ENCODE measurements at places on chromosomes 7 and 10.

GRCh38 chr7:156156734-156157408 lies 344.6 kb upstream of the SHH start:
- DNase-seq: no peak

DNA sequence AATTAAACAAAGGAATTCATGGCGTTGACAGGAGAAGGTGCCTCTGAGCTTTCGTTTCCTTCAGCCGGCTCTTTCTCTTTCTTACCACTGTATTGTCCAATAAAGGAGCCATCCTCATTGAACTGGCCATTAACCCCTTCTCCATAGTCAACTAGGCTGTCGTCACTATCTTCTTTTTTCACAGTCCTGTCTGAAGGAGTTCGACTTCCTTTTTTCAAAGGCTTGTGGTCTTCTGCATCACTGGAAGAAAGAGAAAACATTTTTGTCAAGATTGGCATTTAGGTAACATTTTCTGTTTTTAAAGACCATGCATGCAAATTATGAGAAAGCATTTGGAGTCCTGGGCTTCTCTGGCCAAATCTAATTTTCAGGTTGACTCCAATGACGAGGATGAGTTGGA lies 19.7 kb upstream of the LAMB4 start:
- no peak for DNase-seq

- DNase-seq: no peak
Measured at GRCh38 chr7:100609958-100610357, 2.4 kb upstream of the MOSPD3 start.

- DNase-seq: no peak
Measured at GRCh38 chr7:80185571-80185970, 50.9 kb downstream of the GNAI1 start.

GRCh38 chr7:77904252-77904651 lies 105.7 kb downstream of the PHTF2 start:
- DNase-seq: no peak

DNA sequence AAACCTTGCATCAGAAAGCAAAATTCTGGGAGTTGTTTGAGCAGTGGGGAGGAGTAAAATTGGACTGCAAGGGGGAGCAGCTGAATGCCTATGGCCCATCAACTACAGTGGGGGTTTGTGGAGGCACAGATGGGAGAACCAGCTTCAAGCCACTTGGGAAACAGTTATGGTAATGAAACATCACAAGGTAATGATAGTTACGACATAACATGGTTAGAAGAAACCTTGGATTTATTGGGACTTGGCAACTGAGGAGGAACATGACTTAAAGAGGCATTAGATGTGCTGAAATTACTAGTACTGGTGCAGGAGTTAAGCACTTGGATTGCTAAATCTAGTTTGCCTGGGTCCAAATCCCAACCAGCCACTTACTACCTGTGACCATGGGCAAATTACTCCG lies 868.4 kb downstream of the KCNMA1 start:
- no peak for DNase-seq

DNA sequence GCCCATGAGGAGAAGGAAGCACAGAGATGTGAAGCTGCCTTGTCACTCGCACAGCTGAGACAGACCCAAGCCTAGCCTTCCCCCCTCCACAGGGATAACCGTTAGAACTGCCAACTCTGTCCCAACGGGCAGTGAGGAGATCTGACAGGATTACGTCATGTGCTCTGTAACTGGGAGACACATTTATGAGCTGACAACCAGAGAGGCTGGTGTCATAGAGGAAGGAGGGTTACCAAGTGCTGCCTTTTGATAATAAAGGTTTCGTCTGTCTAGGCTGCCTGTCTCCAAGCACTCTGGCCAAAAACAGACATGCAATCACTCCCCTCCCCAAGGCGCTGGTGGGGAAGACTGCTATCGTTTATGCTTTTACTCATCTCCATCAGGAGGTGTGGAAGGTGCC lies 165.9 kb downstream of the PLXNA4 start:
- no peak for DNase-seq

- DNase-seq: no peak
Measured at GRCh38 chr10:70890917-70891431, 2.6 kb upstream of the PCBD1 start.

- DNase-seq: no peak
Measured at GRCh38 chr10:58189269-58189668, 78.4 kb downstream of the IPMK start.

GRCh38 chr7:105643851-105644250 lies 62.6 kb upstream of the EFCAB10 start:
- no peak for DNase-seq

GRCh38 chr10:7986851-7987250 lies 67.6 kb upstream of the GATA3 start:
- no peak for DNase-seq

DNA sequence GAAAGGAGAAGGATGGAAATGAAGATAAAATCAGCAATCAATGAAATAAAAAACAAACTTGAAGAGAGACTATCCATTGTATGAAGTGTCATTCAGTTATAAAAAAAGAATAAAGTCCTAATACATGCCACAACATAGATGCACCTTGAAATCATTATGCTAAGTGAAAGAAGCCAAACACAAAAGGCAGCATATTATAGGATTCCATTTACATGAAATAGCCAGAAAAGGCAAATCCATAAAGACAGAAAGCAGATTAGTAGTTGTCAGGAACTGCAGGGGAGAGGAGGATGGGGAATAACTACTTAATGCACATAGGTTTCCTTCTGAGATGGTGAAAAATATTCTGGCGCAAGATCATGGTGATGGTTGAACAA lies 6.6 kb upstream of the PON1 start:
- DNase-seq: no peak

DNA sequence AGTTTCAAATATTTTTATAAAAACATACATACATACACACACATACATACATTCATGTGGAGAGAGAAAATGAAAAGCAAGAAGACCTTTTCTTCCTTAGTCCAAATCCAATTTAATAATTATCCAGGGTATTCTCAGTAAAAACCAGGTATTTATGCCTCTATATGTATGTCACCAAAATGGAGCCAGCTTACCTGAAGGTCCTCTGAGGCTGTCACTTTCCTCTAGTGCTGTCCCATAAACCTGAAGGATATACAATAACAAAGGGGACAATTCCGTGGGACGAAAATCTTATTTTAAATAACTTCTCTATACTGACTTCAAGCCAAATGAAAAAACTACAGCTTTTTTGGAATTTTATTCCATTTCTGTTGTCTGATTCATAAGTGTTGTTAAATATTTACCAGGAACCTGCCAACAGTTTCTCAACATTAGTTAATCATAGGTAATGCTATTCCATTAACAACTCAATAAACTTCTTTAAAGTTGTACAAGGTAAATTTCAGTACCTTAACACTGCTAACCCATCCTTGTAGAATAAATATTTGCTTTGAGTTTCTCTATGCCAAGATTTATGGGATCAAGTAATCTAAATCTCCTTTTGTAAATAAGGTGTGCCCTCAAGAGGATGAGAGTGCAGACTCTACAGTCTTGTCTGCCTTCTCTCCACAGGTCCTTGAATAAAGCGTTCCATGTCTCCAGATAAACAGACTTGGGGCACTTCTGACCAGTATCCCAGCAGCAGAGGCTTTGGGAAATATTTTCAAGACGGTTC lies 260.3 kb downstream of the AHR start:
- DNase-seq: no peak

DNA sequence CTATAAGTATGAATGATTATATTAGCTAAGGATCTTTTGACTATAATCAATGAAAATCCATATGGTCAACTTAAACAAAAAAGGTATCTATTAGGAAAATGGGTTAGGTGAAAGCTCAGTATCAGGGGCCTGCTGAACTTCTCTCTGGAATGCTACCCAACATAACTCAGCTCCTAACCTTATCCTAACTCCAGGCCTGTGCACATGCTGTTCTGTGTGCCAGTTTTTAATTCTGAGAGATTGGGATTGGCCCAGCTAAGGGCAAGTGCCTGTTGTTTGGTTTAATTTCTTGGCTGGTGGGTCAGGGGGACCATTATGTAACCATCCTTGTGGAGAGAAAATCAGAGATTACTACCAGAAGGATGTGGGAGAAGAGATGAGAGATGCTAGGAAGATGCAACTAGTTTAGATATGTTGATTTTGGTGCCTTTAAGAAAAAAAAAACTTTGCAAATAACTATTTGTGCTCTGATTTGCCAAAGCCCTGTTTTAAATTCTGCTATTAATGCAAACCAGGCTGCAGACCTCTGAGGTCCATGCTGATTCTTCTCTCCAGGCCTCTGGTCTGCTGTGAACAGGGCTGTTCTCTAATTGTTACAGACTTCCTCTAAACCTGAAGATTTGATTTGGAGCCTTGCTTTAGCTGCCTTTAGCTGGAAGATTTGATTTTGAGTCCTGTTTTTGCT lies 23.9 kb upstream of the HDAC9 start:
- no peak for DNase-seq

DNA sequence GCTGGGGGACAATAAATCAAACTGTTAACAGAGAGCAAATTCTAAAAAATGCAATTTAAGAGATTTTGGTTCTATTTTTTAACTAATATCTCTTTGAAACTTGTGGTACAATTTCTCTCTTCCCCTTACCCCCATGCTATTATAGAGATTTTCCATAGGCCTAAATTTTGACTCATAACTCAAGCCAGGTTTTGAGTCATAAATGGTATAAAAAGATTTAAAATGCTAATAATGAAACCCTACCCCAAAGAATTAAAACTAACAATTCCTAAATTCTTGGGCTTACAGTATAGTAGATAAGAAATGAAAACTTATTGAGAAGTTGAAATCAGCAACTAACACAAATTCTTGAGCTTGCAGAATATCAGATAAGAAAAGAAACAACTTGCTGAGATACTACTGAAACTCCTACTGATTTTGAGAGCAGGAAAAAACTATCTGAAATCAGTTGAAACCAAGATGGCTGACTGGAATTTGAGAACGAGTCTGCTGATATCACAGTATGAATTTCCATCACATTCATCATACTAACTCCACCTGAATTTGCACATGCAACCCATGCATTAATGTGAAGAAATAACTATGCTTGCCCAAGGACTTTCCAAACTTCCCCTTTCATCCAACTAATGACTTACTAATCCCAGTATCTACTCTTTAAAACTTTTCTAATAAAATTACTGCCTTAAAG lies 36.3 kb downstream of the POT1 start:
- no peak for DNase-seq

DNA sequence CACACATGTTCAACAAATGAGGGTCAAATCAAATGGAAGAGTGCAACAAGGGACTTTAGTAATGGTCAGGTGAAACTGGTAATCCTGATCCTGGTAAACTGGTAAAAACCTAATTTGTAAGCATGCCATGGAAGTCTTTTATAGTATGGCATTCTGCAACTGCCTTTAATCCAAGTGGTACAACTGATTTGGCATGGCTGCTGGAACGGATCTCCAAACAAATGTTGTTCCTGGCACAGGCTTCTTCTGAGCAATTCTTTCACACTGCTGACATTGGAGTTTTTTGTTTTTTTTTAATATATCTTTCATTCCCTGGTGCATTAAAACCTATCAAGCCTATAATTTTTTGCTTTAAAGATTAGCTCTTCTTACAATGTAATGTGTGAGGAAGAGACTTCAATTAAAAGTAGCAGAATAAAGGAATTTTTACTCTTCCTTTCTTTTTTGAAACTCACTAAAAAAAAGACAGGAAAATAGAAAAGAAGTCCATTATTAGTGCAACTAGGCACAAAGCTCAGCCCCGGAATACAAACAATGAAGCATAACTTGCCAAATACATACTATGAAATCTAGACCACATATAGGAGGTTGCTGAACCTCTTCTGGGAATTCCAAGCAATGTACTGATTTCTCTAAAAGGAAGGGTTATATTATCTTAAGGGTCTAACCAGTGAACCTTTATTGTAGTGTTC lies 79.3 kb upstream of the OIT3 start:
- no peak for DNase-seq

GRCh38 chr10:55358539-55358938 lies 557.5 kb upstream of the PCDH15 start:
- no peak for DNase-seq

- DNase-seq: no peak
Measured at GRCh38 chr7:17685141-17685540, 255.2 kb downstream of the SNX13 start.

DNA sequence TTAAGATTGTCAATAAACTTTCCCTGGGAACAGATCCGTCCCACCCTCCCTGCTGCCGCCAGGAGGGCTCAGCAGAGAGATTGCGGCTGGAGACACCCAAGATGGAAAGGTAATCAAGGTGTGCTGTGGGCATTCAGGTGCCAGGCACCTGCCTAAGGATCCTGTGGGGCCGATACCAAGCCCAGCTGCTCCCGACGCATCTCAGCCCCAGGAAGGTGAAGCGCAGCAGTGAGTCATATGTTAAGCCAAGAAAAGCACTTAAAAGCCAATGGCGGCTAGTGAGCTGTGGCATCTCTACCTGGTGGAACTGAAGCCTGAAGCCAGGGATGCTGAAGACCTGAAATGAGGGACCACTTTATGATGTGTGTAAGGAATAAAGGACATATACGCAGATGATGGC lies 6.1 kb downstream of the WDR86 start:
- DNase-seq: no peak

DNA sequence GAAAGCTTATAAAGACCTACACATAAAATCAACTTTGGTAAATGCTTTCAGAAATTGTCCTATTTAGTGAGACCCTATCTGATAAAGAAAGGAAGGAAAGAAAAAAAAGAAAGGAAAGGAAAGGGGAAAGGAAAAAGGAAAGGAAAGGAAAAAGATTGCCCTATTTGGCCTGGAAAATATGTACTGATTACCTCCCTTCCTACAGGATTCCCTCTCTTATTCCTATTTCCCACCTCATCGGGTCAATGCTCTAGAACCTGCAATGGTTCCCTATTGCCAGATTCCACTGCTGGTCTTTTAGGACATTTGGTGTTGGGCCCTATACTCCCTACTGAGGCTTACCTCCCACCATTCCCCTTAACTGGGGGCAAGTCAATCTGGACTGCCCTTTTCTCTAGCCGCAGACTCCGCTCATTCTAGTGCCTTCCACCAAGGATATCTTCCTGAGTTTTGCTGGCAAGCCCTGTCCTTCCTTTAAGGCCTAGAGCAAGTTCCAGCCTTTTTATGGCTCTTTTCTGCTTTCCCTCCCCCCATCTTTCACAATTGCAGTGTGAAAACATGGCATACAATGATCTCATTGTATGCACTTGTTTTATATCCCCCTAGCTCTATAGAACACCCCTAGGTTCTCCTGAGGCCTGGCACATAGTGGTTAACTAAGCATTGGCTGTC lies 4.4 kb downstream of the DDIT4 start:
- no peak for DNase-seq

DNA sequence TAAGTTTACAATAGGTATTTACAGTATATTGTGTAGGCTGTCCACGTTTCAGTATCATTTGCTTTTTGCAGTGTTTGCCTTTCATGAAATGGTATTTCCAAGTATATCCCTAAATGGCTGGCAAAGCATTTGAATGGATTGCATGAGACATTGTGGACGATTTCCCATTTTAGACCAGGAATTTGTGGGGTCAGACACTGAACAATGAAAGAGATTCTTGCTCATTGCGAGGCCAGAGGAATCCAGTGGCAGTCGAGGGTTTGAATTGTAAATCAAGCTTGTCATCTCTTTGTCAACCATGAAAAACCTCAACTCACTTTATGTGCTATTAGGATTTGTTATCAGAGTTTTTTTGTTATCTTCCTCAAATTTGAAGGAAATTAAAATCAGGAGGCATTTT lies 70.8 kb downstream of the CREB5 start:
- DNase-seq: no peak

GRCh38 chr7:135772639-135773222 lies 24.1 kb upstream of the FAM180A start:
- DNase-seq: no peak

- no peak for DNase-seq
Measured at GRCh38 chr10:14507781-14508180, 177.1 kb upstream of the FRMD4A start.

- no peak for DNase-seq
Measured at GRCh38 chr10:3196958-3197347, 24.4 kb upstream of the PITRM1 start.

Data from erythroblast (primary cell).